ENCODE measurements at places on chromosomes 3 and 15.

DNA sequence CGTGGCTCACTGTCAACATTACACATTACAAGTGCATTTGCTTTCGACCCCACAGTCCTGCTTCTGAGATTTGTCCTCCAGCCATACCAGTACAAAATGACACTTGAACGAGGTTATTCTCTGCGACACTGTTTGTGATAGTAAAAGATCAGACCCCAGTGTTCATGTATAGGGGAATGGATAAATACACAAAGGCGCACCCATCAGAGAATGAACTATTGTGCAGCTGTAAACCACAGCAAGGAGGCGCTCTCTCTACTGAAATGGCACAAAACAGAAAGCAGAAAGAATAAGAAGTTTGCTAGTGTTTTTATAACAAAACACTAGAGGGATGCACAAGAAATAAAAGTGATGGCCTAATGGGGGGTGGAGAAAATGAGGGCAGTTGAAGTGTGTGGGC, 4.9 kb upstream of the CHSY1 start:
- no peak for DNase-seq

GRCh38 chr3:132230156-132231000, 86.8 kb upstream of the ACP3 start:
- no peak for DNase-seq

- no peak for DNase-seq
These were observed 44.6 kb upstream of the RASGRP1 start for GRCh38 chr15:38609097-38609738.

- DNase-seq, result no peak
These were observed at the start of gene ZNF710 for GRCh38 chr15:90001062-90001682. Gene ZNF710, plus strand, starts transcription at chr15:90001324. Its CDS starts 65,814 bp downstream, at chr15:90067138.
